RPMI7951 (cell line): ENCODE measurements at places on chromosomes 3 and 15.

GRCh38 chr3:56173601-56174000, 294.7 kb downstream of the ERC2 start:
- DNase-seq, result no peak

GRCh38 chr15:65893060-65893459, 23.8 kb downstream of the RAB11A start:
- no peak for DNase-seq

DNA sequence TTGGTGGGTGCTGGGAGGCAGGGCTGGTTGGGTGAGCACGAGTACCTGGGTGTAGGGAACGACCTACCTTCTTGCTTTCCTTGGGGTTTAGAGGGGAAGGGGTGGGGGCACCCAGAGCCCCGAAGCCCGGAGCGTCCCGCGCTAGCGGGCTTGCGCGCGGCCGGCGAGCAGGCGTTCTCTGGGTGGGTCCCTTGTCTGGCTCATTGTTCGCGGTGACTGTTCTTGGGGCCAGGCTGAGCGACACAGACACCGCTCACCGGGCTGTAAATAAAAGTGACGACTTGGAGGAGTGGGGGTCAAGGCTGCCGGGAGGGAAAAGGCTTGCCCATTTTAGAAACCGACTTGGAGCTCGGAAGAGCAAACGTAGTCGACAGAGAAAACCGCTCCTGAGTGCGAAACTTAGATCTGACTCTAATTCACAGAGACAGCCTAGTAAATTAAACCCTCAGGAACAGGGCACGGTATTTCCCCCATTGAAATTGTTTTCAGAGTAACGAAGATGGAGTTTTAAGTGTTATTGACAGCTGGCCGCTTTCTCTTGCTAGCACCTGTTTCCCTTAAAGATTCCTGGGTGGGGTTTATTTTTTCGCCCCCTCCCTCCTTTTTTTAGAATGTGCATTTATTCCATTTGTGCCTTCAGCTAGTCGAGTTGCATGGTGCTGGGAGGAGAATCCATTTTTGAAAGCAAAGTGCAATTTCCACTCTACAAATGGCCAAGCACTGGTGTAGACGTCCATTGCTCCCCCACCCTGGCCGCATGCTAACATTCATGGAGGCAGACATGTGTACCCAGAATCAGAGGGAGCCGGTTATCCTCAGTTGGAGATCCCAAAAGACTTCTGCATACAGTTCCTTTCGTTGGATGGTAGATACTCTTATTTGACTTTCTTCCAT, 532.1 kb upstream of the SEMA6D start:
- DNase-seq, result no peak

DNA sequence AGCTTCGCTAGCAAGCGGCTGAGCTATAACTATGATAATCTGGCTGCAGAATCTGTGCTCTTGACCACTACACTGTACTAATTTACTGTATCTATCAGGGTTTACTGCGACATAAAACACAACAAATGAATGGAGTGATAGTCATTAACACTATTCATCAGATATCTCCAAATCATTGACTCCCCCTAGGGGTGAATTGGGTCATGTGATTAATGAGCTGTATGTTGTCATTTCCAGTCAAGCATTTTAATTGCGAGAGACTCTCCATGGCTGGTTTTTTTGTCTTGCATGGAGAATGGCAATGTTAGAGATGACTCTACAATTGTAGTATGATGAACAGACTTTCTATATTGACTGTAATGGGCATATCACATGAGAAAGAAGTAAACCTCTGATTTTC, 10.5 kb upstream of the TM4SF18 start:
- peak; percentile 35 for DNase-seq

- no peak for DNase-seq
These were observed 224.4 kb downstream of the THRB start for GRCh38 chr3:24270204-24270691.

- DNase-seq, result no peak
These were observed 386.5 kb upstream of the PROK2 start for GRCh38 chr3:72171463-72171881.

DNA sequence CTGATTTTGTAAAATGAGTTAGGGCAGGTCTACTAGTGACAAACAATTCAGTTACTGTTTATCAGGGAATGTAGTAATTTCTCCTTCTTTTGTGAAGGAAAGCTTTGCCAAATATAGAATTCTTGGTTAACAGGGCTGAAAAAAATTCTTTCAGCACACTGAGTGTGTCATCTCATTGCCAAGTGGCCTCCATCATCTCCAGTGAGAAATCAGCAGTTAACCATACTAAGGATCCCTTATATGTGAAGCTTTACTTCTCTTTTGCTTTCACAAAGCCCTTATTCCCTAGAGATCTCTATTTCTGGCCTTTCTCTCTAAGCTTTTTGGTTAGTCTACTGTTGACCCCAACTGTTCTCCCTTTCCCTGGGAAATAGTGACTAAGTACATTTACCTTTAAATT, 269.1 kb downstream of the SCAPER start:
- no peak for DNase-seq
